ENCODE measurements at places on chromosomes 6 and 20.

DNA sequence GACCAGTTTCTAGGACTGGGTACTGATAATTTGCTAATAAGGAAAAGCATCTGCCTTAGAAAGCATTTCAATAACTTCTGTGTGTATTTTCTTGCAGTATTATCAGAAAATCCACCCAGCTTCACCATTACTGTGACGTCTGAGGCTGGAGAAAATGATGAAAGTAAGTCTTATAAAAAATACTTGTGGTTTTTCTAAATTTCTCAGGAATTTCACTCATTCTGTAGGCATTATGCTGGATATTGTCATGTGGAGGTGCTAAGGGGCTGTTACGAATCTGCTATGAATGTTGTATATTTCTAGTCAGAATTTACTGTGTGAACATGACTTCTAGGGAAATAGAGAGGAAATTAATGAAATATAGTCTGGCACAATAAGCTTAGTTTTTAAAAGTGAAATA is 8.9 kb downstream of the RWDD1 start:
- no peak for DNase-seq

DNA sequence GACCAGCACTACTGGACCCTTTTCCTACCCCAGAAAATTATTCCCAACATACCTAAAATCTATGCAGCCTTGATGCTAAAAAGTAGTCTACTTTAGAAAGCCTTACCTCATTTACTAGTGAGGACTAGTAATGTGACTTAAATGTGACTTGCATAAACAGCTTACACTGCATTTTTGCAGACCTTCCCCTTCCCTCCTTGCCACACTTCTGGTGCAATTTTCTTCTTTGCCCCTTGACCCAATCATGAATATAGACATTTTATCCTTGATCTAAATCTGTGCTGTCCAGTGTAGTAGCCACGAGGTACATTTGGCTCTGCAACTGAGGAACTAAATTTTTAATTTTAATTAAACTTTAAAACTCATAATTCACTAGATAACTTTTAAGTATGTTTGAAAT is 7.0 kb upstream of the ZKSCAN8 start:
- DNase-seq, result no peak

DNA sequence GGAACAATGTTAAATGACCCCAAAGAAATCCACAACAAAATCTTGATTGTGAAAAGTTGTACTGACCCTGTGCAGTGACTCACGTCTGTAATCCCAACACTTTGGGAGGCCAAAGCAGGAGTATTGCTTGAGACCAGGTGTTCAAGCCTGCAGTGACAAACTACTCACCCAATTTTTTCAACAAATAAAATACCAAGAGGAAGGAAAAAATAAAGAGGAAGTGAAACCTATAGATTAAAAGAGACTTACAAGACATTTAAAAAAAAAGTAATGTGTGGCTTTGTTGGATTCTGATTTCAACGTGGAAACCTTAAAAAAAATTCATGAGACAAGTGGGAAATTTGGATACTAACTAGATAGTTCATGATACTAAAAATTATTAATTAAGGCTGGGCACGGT is 31.9 kb downstream of the GINS1 start:
- no peak for DNase-seq

DNA sequence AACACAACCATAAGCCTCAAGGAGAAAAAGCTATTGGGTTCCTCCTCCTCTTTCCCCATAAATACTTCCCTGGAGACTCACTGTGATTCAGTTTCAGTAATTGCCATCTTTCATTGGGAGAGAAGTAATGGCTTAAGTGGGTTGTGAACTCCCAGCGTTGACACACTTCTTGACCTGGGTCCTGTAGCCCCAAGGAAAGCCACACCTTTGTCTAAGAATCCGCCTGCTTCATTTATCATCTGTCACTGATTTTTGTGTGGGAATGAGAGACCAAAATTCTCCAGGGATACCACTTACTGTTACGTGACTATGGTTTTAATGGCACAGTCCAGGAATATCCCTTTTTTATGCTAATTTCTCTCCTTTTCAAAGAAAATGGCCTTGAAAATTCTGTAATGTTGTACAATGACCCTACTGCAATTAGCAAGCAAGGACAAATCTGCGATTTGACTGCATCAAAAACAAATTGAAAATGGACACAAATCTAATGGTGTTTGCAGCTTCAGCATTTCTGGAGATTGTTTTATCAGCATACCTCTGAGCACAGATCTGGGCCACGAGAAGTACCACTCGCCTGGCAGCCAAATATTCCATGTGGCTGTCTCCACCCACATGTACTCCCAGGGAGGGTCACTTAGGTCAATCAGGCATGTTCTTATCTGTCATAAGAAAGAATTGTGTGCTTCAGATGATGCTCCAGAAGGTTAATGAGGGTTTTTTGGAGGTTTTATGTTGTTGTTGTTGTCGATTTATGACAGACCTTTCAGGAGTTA is 29.8 kb downstream of the DCBLD1 start:
- no peak for DNase-seq

GRCh38 chr20:51420111-51420510 is 122.4 kb downstream of the NFATC2 start:
- no peak for DNase-seq

GRCh38 chr20:35368666-35369423 is 42.9 kb downstream of the UQCC1 start:
- DNase-seq, result no peak

- DNase-seq, result no peak
Observed at GRCh38 chr6:106324726-106325335, 729 bp downstream of the ATG5 start.

DNA sequence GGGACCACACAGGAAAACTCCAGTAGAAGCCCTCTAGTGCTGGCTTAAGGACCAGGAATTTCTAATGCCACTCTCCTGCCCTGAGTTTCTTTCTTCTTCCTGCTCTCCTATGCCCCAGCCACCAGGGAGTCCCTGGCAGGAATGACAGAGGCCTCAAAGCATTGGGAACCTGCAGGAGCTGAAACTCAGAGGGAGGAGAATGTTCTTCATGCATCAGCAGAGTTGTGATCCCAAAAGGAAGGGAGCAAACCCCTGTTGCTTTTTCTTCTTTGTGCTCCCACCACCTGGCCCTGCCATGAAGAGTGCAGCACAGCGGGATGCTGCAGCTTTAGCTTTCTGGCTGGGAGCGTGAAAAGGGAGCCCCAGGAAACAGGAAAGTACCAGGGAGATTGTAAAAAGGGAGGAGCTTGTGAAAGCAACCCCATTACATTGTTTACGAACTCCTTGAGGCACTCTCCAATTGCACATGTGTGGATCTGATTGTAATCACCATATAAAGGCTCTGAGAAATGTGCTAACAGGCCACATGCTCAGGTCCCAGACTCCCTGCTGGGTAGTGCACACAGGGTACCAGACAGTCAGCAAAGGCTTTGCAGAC is 34.7 kb upstream of the FKBP1A start:
- DNase-seq, result no peak

GRCh38 chr6:15501826-15502445 is 160.9 kb downstream of the DTNBP1 start:
- no peak for DNase-seq

GRCh38 chr20:54148947-54149764 is 24.6 kb downstream of the CYP24A1 start:
- DNase-seq, result no peak

GRCh38 chr6:32460528-32460927 is 20.8 kb downstream of the HLA-DRA start:
- no peak for DNase-seq

- no peak for DNase-seq
Observed at GRCh38 chr6:108846628-108847027, 1.6 kb upstream of the ARMC2 start.

- no peak for DNase-seq
Observed at GRCh38 chr6:110939429-110940200, 18.9 kb upstream of the GTF3C6 start.

- DNase-seq, result no peak
Observed at GRCh38 chr20:25222461-25223178, 25.3 kb upstream of the PYGB start.

GRCh38 chr6:151118461-151119123 is 121.2 kb upstream of the AKAP12 start:
- DNase-seq, result no peak

- no peak for DNase-seq
Observed at GRCh38 chr20:8255945-8256632, 124.0 kb downstream of the PLCB1 start.

- DNase-seq, result no peak
Observed at GRCh38 chr20:50498071-50498776, 12.0 kb upstream of the PTPN1 start.

- DNase-seq, result no peak
Observed at GRCh38 chr20:41365777-41366545, 657 bp downstream of the EMILIN3 start.

DNA sequence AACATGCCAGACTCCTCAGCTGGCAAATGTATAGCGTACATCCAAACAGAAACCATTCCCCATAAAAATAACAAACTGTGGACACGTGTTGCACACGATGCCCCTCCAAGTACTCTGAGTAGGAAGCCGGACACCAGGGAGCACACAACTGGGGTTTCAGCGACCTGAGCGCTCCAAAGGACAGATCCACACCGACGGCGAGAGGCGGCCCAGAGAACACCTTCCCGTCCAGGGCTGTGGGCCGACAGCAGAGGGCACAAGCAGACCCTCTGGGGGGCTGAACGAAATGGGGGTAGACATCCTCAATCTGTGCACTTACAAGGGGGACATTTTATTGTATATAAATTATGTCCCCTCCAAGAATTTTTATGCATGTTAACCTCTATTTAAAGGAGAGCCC is 24.7 kb downstream of the TAF4 start:
- DNase-seq, result no peak

DNA sequence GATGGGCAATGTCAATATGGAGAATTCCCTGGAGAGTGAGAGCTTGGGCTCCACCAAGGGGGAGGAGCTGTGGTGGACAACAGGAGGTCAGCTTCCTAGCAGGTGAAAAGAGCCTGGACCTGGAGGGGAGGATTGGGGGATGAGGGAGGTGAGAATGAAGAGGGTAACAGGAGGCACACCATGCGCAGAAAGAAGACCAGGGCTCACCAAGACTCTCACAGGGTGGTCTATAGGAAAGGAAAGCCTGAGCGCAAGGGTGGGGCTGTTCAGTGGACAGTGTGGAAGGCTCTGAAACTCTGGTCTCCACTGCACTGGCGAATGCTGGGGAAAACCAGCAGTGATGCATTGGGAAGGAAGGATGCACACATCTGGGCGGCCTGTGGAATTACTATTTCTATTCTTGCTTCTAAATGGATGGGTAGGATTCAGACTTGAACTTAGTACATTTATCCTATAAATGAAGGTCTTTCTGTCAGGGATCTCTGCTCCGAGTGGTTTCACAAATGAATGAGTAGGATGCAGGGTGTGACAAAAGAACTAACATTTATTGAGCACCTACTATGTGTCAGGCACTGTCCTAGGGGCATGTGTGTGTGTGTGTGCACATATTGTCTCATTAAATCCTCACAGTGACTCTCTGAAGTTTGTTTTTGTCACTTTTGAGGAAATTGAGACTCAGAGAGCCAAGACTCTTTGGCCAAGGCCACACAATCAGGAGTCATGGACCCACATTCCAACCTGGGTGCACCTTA is 152.7 kb downstream of the CD83 start:
- no peak for DNase-seq

DNA sequence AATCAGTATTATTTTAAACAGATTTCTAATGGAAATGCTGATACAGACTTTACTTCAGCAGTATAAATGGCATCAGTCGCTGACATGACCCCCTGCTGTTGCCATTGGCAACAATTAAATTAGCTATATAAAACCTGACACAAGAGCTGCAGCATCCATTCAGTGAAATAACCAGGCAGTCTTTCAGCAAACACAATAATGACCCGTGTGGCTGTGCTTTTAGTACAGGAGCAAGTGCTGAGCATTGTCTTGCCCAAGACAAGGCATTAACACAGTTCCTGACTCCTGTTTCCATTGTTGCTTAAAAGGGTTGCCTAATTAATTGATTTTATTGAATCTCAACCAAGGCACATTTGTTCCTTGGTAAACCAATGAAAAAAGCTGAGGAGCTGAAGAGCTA is 382.1 kb downstream of the HACE1 start:
- DNase-seq, result no peak

DNA sequence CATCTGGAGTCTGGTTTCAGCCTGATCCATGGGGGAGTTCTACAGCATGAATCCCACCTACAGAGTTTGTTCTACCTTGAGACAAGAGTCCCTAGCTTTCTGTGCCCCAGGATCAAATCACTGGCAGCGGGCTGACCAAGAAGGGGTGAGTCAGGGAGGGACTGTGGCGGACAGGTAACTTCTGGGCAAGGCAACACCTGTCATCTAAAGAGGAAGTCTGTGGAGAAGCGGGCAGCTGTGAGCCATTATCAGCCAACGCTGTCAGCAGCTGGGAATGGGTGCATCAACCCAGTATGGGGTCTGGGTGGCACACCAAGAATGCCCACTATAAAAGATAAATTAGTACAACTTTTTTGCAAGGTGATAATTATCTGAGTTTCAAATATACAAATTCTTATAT is 45.9 kb downstream of the UBE3D start:
- DNase-seq, result no peak

GRCh38 chr6:64280569-64280968 is 645.0 kb downstream of the PHF3 start:
- DNase-seq, result no peak

- DNase-seq, result no peak
Observed at GRCh38 chr6:21522797-21523456, 70.6 kb upstream of the SOX4 start.

DNA sequence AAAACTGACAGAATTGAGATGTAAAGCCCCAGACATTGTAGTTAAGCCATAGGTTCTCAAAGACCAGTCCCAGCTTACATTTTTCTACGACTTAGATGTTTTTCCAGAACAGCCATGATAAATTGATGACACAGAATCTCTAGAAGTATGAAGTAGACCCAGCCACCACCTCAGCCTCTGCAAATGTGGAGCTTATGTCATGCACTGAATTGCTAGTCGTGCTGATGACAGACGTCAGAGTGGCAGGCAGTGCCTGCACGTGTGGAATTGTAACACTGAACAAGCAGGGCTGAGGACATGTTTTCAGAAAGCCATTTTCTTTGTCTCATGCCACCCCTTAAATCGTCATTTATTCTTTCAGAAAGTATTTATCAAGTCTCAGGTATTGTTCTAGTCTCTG is 72.4 kb upstream of the TMEM181 start:
- DNase-seq, result no peak

- DNase-seq, result no peak
Observed at GRCh38 chr6:22155551-22155950, 141.3 kb downstream of the PRL start.

DNA sequence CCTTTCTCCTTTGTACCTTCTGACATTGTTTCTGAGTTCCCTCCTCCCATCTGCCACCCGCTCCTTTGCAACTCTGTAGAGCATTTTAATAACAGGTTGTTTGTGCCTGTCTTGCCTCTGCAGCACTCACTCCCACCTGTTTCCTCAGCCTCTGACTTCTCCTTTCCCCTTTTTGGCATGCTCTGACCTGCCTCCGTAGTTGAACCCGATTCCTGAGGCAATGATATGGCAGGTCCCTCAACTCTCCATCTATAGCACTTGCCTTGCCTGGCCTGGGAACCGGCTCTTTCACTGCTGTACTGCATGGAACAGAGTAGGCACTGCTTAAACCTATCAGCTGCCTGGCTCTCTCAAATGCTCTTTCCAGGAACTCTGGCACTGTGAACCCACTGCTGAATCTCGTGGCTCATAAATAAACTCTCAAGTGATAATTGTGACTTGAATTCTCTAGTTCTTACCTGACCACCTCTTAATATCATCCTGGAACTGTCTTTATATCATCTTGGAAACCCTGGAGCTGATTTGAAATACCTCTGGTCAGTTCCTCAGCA is 50.3 kb downstream of the UTRN start:
- DNase-seq, result no peak
